ENCODE measurements at places on chromosomes 4 and X. TPM values are rescaled to one million over a fixed set of nuclear protein-coding genes. Genes with fewer than 3 reads are reported as not detected.

DNA sequence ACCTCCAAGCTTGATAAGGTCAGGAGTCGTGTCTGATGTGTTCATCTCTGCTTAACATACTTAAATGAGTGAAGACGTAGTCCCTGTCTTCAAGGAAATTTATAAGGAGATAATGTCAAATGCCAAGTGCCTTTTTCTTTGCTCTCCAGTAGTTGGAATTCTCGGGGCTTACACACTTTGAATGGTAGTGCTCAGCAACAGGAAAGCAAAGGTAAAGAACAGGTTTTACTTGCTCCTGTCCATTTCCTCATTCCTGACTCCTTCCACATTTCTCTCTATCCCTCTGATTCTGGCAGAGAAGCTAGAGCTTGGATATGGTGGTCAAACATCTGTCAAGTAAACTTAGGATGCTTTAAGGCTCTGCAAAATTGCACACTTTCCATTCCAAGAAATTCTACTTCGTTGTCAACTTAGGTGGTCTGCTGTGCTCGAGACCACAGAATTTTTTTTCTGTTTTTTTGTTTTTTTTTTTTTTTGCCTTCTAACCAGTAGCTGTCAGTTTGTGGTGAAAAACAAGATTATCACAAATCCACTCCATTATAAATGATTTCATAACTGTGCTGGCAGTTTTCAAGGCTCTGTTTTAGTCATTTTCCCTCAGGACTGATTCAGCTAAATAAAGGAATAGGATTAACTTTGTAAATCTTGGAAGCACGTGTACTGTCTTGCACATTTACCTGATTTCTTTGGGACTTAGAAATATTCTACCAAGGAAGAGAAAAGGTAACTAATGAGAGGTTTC, 180.8 kb upstream of the ANXA3 start:
- H3K4me1 ChIP-seq: peaks cover 27% of the 10 kb centered on the region
- H3K27ac ChIP-seq: peak overlapping the region; percentile 66
- no peaks in the 10 kb centered on the region for H3K27me3 ChIP-seq
- H3K4me3 ChIP-seq: 0 out of 2 replicates have a peak overlapping the region, but pooled peaks have one; percentile 11

DNA sequence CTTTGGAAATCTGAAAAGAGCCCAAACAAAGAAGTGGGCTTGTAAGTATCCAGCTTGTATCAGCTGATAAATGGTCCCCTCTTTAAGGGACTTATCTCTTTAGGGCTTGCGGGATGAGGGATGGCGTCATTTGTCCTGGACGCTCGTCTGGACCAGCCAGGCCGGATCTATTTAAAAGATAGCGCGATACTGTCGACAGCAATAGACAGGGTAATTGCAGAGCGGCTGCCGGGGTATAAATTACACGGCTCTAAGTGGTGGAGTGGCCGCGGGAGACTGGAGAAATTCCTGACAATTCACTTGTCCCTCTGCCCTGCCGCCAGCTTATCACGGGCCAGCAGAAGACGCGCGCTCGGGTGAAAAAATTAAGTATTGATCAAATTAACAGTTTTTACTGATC, 90.7 kb downstream of the FAM53A start:
- no peak overlapping the region for H3K27ac ChIP-seq
- no peak for DNase-seq

DNA sequence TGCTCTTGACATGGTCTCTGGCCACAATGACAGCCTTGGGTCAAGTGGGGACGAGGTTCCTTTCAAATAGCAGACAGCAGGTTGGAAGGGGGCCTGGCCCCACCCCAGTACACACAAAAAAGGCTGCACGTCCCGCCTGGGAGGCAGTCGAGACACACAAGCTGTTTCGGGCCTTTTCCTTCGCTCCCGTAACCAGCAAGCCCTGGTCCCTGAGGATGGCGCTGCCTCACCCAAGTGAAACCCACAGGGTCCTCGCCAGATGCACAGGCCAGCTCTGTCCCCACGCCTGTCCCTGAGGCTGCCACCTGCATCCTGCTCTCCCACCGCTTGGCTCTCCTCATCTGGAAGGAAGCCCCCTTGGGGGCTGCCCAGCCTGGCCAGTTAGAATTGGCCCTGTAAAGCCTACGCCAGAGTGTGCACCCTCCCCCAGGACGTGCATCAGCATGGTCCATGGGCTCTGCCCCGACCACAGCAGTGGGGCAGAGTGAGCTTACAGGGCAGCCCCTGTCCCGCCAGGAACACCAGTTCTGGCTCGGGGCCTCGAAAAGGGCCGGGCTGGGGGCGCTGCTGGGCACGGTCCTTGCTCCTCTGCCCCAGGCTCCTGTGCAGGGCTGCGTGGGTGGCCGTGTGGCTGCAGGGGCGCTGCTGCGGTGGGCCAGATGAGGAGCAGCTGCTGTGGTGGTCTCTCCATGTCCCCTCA, 2.0 kb downstream of the CPLX1 start:
- no peak overlapping the region for H3K4me3 ChIP-seq
- no peak overlapping the region for H3K27ac ChIP-seq
- H3K4me1 ChIP-seq: no peaks in the 10 kb centered on the region
- DNase-seq: no peak

GRCh38 chr4:26223155-26223554, 97.7 kb upstream of the RBPJ start:
- no peaks in the 10 kb centered on the region for H3K36me3 ChIP-seq
- H3K4me1 ChIP-seq: peaks cover 44% of the 10 kb centered on the region
- no peak overlapping the region for H3K27ac ChIP-seq
- no peaks in the 10 kb centered on the region for H3K27me3 ChIP-seq

DNA sequence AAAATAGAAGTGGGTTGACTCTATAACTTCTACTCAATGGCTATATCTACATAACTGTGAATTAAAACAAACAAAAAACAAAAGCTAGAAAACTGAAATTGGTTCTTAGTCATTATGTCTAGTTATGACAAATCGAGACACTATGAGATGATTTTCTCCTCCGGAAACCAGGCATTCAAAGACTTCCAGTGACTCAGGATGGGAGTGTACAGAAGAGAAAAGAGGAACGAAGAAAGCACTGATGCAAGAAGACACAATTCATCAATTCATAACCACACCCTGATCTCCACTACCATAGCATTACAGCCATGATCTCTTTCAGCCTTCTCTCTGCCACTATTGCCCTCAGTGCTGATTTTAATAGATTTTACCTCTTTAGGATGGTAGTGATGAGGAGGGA, 253.6 kb downstream of the CBLL2 start:
- H3K27me3 ChIP-seq: no peaks in the 10 kb centered on the region
- DNase-seq: peak; percentile 59
- no peak overlapping the region for H3K4me3 ChIP-seq
- peak overlapping the region; percentile 75 for H3K27ac ChIP-seq
- no peaks in the 10 kb centered on the region for H3K36me3 ChIP-seq

DNA sequence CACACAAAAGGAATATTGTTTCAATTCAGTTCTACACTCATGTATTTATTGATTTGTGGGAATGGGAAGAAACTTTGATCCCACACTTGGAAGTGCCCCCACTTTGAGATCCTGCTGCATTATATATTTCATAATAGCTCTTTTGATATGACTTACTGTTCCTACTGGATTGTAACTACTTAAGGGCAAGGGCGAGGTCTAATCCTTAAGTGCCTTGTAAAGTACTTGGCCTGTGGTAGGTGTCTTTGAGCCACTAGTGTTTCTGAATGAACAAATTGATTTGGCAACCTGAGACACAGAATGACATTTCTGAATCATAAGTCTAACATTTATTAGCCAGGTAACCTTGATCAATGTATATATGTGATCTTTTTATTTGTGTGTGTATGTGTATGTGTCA, 767.2 kb downstream of the RAB28 start:
- H3K27me3 ChIP-seq: no peaks in the 10 kb centered on the region

- no peaks in the 10 kb centered on the region for H3K4me1 ChIP-seq
- H3K27ac ChIP-seq: no peak overlapping the region
- DNase-seq: no peak
- H3K36me3 ChIP-seq: no peaks in the 10 kb centered on the region
Observed at GRCh38 chr4:145348291-145348690, 133.4 kb upstream of the SMAD1 start.

DNA sequence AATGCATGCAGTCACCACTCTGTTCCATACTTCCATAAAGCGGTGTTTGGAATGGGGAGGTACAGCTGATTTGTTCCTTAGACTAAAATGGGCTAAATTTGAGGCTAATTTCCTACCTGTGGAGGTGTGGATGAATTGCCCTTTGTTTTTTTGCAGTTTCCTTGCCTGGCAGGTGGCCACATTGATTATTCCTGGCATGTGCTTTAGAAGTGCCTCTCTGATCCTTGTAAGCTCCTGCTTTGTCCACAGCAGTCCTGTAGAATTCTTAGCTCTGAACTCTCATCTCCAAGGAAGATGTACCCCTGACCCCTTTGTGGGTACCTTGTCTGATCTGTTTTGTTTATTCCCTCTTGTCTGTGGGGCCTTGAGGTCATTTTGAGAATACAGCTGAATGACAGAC, 136.8 kb downstream of the ADGRL3 start:
- no peaks in the 10 kb centered on the region for H3K36me3 ChIP-seq
- DNase-seq: no peak
- no peak overlapping the region for H3K27ac ChIP-seq
- H3K4me3 ChIP-seq: no peak overlapping the region
- H3K27me3 ChIP-seq: no peaks in the 10 kb centered on the region

DNA sequence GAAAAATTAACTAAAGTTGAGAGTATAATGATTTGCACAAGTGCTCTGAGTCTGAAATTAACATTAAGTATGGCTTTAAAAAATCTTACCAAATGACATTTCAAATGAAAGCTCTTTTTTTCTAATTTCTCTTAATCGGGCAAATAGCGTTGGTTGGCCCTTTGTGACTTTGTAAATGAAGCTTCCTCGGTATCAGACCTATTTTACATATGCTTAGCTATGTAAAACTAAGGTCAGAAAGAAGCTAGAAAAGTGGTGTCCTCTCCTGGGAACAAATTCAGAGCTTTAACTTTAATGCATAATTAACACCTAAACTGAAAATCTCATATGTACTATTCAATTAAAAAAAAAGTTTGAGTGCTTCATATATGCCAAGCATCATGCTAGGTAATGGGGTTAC, 62.7 kb downstream of the N4BP2 start:
- H3K27ac ChIP-seq: no peak overlapping the region
- H3K4me3 ChIP-seq: no peak overlapping the region
- 0 out of 2 replicates have a peak, but pooled peaks cover 12% of the 10 kb centered on the region for H3K36me3 ChIP-seq
- no peak for DNase-seq

Gene FGF2
- 1.4 TPM for total RNA-seq

Gene KLKB1
- total RNA-seq: not detected

All from PC-9 (cell line).